ENCODE measurements at places on chromosomes 12 and 14.

DNA sequence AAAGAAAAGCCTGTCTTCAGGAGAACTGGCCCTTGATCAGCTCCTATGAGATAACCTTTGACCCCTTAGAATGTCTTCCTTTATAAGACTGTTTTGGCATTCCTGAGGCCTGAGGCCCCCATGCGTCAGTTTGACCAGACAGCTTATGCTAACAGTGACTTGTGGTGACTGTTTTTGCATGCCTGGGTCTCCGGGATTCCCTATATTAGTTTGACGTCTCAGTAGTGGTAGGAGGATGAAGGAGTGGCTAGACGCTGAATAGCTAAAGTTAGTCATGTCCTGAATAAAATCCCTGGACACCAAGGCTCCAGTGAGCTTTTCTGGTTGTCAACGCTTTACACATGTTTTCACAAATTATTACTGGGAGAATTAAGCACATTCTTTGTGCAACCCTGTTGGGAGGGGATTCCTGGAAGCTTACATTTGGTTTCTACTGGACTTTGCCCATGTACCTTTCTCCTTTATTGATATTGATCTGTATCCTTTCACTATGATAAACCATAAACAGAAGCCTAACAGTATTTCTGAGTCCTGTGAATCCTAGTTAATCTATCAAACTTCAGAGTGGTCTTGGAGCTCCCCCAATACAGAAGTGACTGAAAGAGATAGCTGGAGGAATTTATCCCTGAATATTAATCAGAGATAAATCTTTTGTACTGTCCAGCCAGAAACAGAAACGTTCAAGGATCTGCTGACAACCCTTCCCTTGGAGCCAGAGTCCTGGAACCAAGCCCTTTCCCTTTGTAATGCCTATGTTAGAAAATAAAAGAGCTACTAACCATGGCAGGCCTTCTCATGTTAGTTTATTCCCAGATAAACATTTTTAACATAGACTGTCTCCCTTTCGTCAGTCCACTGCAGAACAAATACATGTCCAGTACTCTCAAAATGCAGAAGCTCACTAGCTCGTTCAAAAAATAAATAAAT is 479.2 kb downstream of the RPS29 start:
- no peak for DNase-seq

GRCh38 chr14:84006643-84007155 is 1523.2 kb upstream of the FLRT2 start:
- DNase-seq = no peak

- DNase-seq = no peak
Measured at GRCh38 chr14:50619569-50620141, 48.5 kb downstream of the SAV1 start.

DNA sequence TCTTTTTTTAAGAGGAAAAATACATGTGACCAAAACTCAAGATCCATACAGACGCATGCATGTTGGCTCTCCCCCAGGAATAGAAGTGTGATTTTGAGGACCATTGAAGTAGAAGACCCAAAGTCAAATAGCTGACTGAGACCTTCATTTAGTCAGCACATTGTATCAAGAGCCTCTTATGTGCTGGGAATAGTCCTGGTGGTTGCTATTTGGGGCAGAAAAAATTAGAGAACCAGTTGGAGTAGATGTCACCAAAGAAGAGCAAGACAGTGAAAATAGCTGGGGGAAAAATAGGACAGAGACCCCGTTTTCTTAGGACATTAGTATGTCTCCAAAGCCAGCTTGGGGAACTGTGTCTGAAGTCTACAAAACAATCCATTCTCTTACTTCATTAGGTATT is 93.6 kb downstream of the PELI2 start:
- no peak for DNase-seq

DNA sequence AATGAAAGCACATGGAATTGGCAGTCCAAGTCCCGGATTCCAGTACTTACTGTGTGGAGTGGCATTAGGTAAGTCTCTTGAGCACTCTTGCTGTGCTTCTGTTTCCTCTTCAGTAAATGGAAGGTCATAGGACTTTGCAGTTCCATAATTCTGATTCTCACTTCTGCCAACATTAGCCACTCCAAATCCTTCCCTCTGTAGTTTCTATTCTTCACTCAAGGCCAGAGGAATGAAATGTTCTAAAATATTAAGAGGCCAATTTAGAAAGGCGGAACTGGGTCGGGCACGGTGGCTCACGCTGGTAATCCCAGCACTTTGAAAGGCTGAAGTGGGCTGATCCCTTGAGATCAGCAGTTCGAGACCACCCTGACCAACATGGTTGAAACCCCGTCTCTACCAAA is 19.8 kb upstream of the SLC5A8 start:
- DNase-seq = no peak

GRCh38 chr14:47262801-47263200 is 412.6 kb downstream of the MDGA2 start:
- DNase-seq = no peak

GRCh38 chr14:103773521-103773920 is 57.9 kb downstream of the ZFYVE21 start:
- no peak for DNase-seq

DNA sequence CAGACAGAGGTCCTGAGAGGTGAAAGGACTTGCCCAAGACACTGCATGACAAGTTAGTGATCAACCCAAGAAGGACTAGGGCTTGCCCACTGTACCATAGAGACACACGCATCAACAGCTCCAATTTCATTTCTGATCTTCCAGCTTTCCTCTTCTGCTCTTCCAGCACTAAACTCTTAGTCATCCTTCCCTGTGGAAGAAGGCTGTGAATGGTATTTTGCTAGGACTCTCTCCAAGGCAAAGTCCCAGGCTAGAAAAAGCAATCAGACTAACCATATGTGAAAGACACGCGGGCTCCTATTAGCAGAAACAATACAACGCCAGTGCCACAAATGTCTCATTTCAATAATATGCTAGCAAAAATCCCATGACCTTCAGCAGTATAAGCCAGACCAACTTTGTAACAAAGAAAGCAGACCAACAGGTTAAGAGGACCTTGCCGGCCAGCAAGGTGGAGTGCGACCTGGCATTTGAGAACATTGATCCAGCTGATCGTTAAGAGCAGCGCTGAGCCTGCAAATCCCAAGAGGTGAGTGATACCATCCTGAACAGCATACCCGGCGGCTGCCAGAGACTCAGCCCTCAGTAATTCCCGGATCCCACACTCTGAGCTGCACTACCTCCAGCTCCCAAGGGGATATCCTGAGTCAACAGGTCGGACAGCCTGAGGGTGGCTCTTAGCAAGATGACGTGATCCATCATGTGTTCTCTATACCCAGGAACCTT is 132.5 kb downstream of the FOXN3 start:
- DNase-seq = no peak
